ENCODE measurements at places on chromosomes 2 and 18.

DNA sequence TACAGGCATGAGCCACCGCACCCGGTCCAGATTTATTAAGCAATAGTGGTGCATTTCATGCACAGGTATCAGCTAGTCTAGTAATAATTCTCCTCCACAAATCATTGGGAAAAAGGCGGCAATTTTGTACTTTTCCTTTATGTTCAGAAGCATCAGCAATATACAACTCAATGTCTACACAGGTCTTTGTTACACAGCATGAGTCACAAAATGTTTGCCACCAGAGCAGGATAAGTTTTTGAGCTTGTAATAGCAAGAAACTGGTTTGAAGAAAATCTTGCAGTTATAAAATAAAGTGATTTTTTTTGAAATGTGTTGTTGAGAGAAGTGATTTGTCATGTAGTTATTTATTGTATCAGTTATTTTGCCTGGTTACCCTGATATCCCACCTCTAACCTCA lies 4.8 kb upstream of the ITPRIPL1 start:
- no peak for DNase-seq

GRCh38 chr2:177180269-177181000 lies 32.2 kb upstream of the HNRNPA3 start:
- no peak for DNase-seq

DNA sequence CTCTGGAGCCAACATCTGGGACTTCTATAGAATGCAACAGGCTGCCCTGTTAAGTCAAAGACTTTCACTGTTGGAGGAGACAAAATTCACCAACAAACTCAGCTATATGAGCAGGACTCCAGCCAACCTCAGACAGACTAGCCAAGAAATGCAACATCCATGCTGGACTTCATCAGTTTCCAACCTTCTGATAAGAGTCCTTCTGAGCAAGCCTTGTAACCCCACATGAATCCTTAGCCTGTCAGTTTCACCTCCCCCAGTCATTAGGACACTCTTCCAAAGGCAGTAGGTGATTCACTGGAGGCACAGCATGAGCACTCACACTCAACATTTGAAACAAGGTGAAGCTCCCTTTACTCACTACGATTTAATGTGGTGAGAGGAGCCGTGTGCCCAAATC lies 5.8 kb downstream of the TBC1D8 start:
- no peak for DNase-seq

GRCh38 chr18:25962176-25962575 lies 128.2 kb downstream of the SS18 start:
- no peak for DNase-seq

DNA sequence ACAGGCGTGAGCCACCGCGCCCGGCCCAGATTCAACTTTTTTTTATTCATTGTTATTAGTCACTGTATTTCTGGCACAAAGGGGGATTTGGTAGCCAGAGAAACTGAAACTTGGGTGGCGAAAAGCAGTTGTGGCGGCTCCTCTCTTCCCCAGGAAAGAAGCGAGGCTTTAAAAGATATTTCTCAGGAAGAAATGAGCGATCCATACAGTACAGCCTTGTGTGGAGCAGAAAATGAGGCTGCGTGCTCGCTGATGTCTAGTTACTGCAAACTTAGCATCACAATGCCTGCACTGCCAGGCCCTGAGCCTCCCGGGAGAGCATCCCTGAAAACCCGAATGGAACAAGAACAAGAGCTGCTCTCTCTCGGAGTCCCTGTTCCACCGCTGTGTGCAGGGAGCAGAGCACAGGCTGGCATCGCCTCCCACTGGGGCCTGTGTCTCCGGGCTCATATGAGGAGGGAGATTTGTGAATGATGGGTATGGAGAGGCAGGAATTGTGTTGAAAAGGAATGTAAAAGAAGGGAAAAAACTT lies 234.0 kb downstream of the ZNF516 start:
- DNase-seq: no peak

- no peak for DNase-seq
Observed at GRCh38 chr2:48510329-48510728, 19.6 kb upstream of the STON1 start.

DNA sequence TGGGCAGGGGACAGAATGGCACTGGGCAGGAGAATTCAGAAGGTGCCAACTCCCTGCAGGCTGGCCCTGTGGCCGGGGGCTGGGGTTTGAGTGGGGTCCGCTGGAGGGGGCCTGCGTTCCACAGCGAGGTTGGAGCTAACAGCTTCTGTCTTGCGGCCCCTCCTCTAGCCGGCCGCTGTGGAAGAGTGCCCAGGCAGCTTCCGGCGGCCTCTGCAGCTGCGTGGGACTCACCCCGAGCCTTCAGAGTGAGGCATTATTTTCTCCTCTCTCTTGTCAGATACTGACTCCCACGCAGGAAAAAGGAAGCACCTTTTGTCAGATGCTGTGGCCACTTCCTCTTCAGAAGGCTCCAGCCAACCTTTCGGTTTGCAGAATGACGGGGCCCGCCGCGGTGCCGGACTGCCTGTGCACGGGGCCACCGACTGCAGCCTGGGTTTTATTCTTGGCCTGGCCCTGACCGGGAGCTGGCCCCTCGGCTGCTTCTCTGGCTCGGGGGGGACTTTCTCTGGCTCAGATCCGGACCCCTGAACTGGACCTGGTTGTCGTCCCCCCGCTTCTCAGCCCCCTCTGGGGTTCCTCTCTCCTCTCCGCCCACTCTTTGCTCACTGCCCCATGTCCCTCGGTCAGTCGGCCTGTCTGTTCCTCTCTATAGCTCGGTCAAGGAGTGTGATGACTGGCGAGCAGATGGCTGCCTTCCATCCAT lies 40.1 kb downstream of the ARHGAP25 start:
- peak; percentile 63 for DNase-seq

DNA sequence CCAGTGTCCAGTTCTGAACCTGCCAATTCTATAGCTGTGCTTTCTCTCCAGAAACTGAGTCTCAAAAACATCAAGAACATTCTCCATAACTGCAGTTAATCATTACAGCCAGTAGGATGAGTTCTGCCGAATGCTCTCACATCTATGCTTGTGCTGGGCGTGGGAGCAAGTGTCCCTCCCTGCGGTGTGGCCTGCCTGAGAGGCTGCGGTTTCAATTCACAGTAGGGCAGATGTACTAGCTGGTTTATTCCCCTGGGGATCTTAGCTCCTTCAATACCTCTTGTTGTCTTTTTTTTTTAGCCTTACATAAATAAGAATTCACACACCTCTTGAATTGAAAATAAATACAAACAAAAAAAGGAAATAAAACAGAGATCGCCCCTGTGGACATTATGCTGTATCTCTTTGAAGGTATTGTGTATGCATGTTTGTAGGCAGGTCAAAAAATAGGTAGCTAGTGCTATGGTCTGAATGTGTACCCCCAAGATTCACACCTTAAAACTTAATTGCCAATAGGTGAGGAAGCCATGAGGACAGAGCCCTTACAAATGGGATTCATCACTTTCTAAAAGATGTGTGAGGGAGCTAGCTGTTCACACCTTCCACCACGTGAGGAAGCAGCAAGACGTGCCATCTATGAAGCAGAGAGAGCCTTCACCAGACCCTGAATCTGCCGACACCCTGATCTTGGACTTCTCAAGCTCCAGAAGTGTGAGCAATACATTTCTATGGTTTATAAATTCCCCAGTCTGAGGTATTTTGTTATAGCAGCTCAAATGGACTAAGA lies 74.3 kb downstream of the BCL2L11 start:
- DNase-seq: no peak

Measured in activated naive CD4-positive, alpha-beta T cell treated with Interleukin-2 at 50 U/mL for 16 hours (primary cell).